Activated CD4-positive, CD25-positive, alpha-beta regulatory T cell treated with anti-CD3 and anti-CD28 coated beads, Interleukin-2, amount 50 U/mL, for 72 hours (primary cell): ENCODE measurements at places on chromosomes 2 and 18.

DNA sequence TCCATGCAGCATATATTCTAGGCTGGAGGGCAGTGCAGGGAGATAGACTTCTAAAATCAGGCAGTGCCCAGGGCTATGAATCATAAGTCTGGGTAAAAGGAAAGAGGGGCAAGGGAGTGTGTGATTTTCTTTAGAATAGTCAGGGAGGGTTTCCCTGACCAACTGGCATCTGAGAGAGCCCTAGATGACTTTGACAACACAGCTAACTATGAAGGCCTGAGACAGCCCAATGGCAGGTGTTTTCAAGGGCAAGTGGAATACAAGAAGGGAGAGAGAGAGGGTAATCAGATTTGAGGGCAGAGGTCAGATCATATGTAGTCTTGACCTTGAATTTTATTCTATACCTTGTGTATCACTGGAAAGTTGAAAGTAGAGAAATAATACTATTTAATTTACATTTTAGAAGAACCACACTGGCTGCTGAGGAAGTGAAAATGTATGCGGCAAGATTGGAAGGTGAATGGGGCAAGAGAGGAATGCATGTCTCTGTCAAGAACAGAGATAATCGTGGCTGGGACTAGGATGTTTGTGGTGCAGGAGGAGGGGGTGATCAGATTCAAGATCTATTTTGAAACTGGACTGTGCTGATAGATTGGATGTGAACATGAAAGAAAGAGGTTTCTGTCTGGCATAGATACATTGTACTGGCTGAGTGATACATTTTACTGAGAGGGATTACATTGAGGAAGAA, 1.9 kb upstream of the ITGB6 start:
- no peak for DNase-seq

GRCh38 chr2:11618708-11619062, 51.3 kb downstream of the NTSR2 start:
- no peak for DNase-seq

DNA sequence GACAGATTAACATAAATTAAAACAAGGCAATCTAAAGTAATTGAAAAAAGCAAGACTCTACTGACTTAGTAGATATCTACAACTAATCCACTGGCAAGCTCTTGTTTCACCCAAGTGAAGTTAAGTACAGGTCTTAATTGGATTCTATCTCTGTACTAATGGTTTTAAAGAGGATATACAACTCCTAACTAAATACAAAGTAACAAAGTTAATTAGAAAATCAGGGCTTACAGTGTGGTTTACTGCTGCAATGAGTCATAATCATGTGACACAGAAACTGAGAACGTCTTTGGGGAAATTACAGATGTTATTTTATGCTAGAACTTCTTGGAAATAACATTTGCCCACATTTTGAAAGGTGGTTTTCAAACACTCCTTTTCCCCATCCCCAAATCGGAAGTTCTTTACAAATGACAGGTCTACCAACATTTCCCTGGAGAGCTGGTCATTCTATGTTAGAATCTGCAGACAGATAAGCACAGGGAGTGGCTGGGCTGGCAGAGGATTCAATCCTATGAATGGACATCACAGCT, 245.3 kb downstream of the STK39 start:
- no peak for DNase-seq

DNA sequence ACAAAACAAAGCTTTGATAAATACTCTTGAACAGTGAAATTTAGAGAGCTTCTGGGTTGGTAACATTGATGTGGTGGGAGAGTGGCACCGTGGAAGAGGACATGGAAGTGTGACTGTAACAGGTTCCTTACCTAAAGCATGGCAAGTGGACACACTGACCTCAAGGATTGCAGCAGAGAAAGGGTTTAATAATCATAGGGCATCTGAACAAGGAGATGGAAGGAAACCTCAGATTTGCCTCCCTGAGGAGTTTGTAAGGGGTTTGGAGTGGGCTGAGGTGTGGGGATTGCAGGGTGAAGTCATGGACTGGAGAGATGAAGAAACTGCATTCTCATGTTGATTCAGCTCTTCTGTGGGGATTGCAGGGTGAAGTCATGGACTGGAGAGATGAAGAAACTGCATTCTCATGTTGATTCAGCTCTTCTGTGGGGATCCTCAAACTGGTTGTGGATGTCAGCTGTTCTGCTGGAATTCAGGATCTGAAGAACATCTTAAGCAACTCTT, 83.8 kb upstream of the TLK1 start:
- no peak for DNase-seq
